ENCODE measurements at places on chromosomes 6 and 20.

DNA sequence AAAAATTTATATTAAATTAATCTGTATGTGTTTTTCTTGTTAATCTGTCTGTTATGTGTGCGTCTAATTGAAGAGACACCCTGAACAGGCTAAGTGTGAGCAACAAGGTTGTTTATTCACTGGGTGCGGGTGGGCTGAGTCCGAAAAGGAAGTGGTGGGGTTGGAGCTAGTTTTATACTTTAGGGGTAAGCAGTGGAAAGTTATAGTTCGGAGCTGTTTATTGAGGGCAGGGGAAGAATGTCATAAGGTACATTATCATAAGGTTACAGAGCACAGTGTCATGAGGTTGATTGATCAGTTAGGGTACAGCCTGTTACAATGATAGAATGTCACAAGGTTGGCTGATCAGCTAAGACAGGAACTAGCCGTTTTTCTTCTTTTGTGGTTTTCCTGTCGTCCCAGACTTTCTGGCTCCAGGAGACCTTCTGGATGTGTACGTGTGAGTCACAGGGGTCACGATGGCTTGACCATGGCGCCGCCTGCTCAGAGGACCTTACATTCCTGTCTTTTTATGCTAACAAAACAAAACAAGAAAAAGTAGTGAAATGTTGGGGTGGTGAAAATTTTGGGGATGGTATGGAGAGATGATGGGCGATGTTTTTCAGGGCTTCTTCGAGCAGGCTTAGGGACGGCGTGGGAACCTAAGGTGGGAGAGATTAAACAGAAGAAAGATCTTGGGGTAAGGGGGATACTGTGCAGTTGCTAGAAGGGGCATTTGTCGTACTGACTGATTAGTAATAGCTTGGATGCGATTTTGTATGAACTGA, 754.0 kb upstream of the ADGRB3 start:
- DNase-seq, result no peak

DNA sequence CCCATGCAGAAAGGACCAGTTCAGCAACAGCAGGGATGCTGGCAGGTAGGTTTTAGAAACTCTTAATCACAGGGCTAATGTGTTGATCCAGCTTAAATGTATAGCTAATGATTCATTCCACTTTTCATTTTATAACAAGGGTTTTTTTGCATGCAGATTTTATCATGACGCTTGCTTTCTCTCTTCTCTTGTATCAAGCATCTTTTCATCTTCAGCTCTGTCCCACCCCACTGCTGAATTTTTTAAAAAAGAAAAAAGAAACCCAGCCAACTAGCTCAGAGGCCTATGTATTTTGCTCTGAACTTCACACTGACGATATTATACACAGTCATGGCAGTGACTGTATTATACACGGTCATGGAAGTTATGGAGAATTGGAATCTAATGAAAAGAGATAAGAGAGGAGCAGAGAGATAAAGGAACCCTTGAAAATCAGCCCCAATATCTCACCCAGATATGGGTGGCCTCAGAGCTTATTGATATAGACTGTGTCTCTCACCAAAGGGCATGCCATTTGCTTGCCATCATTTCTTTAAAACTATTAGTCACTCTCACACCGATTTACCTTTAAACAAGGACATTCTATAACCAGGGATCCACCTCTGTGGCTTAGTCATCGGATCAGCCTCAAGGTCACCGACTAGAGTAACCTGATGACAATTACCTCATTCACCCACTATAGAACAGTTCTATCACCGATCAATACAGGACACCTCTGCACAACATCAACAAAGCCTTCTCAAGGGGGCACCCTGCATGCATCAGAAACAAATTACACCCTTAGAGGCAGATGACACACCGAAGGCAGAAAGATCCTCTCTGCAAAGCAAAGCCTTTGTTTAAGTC, 222.0 kb downstream of the ATXN1 start:
- DNase-seq, result no peak

DNA sequence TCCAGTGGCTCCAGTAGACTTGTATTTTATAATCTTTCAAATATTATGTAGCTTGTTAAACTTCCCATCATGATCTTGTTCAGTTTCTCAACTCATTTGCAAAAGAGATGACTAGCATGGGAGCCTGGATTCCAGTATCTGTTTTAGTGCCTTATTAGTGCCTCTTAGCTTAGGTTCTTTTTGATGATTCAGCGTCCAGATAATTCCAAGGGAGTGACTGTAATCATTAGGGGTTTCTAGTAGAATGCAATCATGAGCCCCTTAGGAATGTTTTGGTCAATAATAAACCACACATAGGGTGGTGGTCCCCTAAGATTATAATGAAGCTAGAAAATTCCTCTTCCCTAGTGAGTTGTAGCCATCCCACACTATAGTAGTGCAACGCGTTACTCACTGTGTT, 7.0 kb downstream of the CD2AP start:
- DNase-seq, result no peak

- no peak for DNase-seq
Measured at GRCh38 chr6:150651808-150652470, 52.3 kb downstream of the PLEKHG1 start.

DNA sequence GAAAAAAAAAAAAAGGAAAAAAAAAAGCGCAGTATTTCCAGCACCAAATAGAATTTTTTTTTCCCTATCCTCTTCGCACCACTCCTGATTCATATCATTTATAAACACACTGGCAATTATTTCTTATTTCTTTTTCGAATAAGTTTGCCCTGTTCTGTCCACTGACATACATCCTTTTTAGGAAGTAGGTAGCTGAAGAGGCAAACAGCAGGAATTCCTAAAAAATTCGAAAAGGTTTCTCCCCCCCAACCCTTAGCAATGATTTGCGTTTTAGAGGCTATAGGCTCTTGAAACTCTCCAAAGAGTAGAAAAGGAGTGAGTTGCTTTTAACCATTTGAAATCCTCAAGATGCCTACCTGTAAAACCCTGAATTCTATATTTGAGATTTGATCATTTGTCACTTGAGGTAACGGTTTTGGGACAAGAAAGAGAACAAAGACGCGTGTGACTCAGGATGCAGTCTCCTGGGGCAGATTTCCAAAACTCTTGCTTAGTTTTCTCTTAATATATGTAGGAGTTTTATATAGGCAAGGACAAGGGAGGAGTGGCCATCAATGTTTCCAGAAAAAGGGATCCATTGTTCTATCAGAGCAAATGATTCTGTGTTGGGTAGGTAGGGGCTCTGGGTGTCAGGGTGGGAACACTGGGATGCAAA, 531 bp upstream of the CCN2 start:
- DNase-seq, result no peak

Measured in Karpas-422 (cell line).